ENCODE measurements at places on chromosomes 4 and X.

DNA sequence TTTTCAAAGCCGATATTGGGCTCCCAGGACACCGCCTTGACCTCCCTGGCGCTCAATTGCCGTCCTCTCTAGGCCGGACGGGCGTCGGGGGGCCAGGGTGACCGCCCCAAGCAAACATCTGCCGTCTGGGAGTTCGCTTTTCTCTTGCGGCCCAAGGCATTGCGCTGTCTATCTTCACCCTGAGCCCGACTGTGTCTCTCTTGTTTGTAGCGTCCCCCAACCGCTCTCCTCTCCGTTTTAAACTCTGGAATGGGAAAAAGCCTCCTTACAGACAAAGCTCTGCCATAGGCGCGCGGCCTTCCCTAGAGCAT lies 551 bp upstream of the ARX start:
- DNase-seq = no peak

DNA sequence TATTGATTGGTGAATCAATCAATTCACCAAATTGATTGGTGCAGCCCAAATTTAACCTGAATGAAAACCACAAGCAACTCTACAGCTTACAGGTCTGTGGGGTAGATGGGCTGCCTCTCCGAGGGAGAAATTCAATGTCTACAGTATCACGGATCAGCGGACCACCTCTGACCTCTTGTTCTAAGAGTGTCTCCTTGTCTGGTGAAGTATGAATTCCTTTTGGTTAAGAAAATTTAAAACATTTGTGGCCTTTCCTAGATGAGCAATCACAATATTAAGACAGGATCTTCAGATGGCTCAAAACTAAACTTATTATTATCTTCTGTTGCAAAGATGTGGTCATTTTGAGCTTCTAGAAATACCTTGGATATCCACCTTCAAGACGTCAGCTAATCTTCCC lies 153.3 kb downstream of the IL15 start:
- DNase-seq = no peak

- DNase-seq = no peak
Measured at GRCh38 chrX:134146493-134146892, 90.5 kb upstream of the CCDC160 start.

GRCh38 chrX:2707334-2707760 lies 16.3 kb downstream of the CD99 start:
- peak; percentile 97 for DNase-seq

DNA sequence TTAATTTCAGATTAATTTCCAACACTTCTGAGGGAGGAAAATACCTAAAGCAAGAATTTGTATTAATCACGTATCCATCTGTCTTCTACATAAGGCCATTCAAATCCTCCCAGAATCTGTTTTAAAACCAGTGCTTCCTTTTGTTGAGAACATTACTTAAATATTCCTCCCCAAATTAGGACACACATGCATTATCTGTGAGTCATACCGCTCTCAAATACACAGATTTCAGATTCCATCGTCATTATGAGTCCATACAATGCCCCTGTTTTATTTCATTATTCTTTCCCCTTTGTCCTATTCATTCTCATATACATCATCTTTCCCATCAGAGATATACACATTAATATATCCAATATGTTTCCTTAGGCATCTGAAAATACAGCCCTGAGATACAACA lies 57.3 kb upstream of the PRSS12 start:
- DNase-seq = no peak

DNA sequence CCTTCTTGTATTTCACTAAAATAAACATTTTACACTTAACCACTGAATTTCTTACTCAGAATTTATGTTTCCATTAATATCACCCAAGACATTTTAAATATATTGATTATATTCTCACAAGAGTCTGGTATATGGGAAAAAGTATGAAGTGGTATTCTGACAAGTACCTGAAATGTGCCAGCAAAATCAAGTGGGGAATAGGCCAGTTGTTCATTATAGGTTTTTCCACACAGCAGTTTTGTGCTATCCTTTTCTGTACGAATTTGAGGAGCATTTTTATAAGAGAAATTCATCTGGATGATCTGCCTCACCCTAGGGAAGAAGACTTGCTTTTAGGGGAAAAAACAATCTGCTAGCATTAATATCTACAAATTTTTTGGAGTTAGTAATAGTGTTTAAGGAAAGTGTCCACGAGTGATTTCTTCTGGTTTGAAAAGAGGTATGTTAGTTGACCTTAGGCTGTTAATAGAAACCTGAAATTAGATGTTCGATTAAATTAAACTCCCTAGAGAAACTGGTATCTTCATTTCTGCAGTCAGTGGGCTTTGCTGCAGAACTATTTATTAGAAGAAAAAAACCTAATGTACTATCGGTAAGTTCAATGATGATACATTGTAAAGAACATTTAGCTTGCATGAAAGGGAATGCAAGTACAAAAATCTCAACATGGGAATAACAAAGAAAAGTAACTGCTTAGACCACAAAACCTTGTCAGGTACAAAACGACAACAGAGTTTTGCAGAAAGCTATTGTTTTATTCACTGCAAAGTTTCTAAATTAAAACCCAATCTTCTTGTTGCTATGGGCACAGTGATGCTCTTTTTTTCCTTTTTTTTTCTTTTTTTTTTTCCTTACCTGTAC lies 1.8 kb downstream of the KLF3 start:
- DNase-seq = no peak

DNA sequence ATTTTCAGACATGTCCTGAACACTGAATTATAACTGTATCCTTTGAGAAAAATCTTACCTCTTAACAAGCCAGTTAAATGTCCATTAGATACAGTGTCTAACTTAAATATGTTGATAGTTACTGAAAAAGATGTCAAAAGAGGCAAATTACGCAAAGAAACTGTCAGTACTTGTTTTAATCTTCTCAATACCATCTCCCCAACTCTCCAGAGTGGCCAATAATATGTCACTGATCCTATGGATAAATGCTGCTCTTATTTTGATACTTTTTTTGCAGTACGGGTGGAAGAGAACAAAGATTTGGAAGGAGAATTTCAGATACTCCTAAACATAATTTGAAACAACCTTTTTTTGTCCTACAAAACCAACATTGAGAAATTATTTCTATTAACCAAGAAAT lies 192.7 kb downstream of the CBR4 start:
- DNase-seq = no peak

DNA sequence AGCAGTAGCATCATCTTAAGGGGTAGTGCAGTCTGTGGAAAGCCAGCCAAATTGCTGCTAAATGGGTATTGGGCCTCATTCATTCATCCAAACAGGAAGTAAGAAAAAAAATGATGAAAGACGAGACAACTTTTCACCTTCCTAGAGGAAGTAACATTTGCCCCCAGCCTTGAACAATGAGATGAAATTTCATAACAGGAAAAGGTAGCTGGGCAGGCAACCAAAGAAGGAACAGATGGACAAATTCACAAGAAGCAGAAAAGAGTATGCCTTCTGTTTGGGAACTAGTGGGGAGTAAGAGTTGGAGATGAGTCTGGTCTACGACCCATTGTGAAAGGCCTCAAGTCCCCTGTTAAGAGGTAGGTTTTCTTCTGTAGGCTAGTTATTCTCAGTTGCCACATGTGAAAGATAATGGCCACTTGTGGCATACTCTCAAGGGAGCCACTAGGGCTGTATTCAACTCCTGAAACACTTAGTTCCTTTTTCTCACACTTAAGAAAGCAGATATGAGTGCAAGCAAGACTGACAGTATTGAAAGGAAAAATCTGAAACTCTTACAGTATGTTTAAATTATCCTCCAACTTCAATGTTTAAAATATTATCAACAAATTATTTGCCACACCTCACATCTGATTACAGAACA lies 190.4 kb downstream of the AR start:
- DNase-seq = no peak

DNA sequence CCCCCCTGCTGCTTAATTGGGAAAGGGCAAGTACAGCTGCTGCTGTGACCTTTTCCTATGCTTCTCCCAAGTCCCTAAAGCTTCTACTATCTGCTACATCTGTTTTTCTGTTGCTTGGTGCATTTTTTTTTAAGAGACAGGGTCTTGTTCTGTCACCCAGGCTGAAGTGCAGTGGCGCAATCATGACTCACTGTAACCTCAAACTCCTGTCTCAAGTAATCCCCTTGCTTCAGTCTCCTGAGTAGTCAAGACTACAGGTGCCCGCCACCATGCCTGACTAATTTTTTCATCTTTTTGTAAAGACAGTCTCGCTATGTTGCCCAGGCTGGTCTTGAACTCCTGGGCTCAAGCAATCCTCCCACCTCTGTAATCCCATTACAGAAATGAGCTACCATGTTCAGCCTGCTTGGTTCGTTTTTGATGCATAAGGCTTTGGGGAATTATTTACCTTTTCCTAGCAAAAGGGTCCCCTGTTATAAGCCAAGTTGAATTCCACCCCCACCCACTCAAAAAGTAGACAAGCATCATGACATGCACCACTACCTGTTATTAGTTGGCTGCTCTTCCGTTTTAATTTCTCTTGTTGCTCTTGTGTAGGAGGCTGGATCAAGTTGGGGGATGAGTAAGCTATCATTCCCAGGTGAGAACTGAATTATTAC lies 39.6 kb downstream of the DGKK start:
- no peak for DNase-seq

DNA sequence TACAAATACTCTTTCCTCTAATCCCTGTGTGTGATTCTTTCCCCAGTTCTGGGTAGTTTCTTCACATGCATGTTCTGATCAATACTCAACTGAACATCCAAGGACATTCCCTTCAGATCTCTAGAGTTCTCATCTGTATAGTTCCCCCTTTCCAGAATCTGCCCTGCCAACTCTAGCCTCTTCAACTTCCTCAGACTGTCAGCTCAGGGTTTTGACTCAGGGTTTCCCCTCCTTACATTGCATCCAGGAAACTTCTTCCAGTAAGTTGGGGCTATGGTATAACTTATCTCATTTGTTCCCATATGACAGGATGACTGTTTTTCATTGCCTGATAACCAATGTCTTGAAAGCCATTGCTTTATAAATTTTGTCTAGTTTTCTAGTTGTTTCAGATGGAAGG lies 14.2 kb upstream of the ANKRD17 start:
- DNase-seq = no peak

GRCh38 chr4:152515678-152516077 lies 20.2 kb downstream of the FBXW7 start:
- peak; percentile 50 for DNase-seq

- no peak for DNase-seq
Measured at GRCh38 chr4:32129967-32130366, 1409.8 kb downstream of the PCDH7 start.

DNA sequence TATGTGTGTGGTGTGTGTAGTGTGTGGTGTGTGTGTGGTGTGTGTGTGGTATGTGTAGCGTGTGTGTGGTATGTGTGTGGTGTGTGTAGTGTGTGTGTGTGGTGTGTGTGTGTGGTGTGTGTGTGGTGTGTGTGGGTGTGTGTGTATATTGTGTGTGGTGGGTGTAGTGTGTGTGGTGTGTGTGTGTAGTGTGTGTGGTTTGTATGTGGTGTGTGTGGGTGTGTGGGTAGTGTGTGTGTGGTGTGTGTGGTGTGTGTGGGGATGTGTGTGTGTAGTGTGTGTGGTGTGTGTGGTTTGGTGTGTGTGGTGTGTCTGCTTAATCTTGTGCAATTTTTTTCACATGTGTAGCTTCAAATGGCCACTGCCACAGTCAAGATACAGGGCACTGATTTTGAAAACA lies 94.5 kb downstream of the CPZ start:
- no peak for DNase-seq

- DNase-seq = no peak
Measured at GRCh38 chr4:101037938-101038413, 309.4 kb downstream of the PPP3CA start.

All from HFF-Myc (cell line).